ENCODE measurements at places on chromosomes 11 and 22.

GRCh38 chr11:93842461-93842860, 8.0 kb downstream of the VSTM5 start:
- DNase-seq = no peak

GRCh38 chr11:408154-409007, 6.4 kb downstream of the SIGIRR start:
- no peak for DNase-seq

- DNase-seq = no peak
Observed at GRCh38 chr11:34830035-34830434, 86.1 kb downstream of the APIP start.

DNA sequence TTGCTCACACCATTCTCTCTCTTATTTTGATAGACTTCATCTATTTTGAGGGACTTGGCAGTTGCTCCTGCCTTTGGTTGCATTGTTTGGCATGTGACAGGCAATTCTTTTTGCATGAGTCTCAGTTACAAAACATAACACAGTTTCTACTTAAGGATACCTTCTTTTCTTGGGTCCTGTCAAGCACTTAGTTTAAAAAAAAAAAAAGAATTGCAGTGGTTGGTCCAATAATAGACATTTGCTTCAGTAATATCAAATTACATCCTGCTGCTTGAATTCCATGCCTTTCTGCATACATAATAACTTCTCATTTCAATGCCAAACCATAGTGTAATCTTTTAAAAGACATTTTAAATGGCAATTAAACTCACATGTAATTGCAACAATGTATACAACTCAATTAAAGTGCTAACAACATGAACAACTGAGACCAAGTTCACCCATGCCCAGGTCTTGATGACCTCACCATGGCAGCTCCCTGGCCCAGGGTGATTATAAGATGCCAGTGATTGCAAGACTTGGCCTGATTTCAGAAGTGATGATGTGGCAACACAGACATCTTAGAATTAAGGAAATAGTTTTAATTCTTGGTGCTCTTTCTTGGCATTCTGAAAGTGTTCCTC, 32.2 kb upstream of the PLET1 start:
- DNase-seq = no peak

GRCh38 chr11:67439321-67440228, 2.1 kb upstream of the PTPRCAP start:
- no peak for DNase-seq

DNA sequence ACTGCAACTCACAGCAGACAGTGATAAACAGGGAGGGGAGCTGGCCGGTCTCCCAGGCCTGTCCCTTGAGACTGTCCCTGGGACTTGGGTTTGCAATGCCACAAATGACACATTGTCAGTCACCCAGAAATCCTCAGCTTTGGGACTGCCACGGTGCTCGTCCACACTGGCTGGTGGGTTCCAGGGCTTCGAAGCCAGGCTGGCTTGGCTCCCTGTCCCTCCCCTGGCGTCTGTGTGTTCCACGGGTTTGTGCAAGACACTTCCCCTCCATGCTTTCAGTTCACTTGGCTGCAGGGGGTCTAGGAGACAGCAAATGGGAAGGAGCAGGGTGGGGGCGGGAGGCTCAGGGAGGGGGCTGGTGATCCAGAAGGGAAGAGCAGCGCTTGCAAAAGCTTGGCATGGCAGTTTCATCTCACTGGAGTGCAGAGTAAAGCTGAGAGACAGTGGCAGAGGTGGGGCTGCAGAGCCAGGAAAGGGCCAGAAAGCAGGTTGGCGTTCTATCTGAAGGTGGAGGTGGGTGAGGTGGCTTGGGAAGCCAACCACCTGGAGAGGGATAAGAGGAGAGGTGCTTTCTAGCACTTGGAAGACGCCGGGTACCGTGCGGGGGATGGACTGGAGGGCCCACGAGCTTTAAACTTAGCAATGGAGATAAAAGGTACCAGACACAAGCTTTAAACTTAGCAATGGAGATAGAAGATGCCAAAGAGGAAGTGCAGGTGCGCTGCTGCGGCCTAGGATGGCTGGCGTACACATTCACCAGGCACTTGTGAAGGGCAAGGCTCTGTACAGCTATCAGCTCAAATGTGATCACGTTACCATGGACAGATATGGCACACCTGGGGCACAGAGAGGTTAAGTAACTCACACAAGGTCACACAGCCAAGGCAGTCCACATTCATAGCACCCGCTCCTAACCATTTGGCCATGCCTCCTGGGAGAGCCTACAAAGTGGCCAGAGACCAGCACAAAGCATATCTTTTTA, 86.4 kb upstream of the SHISAL1 start:
- DNase-seq = no peak

DNA sequence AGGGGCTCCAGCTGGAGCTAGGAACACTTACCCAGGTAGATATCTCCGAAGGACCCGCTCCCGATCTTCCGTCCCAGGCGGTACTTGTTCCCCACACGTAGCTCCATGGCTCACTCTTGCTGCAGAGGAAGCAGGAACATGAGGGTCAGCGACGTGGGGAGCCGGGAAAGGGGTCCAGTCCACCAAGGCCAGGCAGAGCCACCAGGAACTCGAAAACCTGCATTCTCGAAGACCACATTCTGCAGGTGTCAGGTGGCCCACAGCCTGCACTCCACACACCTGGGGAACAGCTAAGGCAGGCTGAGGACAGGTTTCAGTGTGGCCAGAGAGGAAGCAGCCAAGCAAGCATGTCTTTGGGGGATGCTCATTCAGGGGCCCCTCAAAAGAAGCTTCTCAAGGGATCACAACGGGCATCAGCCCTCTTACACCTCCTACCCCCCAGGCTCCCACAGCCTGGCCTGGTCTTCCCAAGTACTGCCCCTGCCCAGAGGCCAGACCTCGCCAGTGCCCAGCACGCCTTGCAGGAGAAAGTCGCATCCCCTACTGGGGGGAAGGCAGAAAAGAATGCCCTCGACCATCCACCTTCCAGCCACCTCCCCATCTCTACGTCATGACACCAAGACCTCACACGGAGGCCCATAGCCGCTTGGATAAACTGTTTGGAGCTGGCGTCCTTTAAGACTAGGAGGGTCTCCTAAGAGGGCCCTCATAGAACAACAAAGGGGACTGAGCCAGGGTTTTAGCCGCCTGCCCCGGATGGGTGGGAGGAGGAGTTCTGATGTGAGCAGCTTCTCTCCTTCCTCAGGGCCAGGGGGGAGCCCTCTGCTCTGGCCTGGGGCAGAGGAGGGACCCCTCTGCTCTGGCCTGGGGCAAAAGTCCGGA, 2.9 kb downstream of the CSNK1E start:
- DNase-seq = no peak

GRCh38 chr11:83736684-83737083, 450.5 kb upstream of the CCDC90B start:
- peak; percentile 10 for DNase-seq

DNA sequence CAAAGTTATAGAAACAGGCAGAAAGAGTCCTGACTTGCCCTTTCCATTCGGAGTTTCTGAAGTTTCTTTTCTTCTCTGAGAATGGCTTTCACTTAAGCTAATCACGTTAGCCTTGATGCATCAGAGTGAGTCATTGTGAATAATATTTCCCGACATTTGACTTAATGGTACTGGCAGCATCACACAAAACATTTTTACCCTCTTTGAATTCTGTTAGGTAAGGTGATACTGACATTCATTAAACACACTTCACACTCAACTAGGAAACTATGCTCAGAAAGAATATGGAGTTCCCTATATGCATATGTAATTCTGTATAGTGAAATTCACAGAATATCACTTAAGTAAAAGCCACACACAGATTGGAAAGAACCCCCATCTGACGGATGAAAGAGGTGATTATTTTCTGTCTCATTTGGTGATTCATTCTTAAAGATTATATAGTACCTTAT, 120.8 kb upstream of the ARHGAP20 start:
- DNase-seq = no peak

- no peak for DNase-seq
Observed at GRCh38 chr11:116551576-116551975, 221.2 kb downstream of the BUD13 start.

Measured in NCI-H345 (cell line).